ENCODE measurements at places on chromosomes 2 and 18.

DNA sequence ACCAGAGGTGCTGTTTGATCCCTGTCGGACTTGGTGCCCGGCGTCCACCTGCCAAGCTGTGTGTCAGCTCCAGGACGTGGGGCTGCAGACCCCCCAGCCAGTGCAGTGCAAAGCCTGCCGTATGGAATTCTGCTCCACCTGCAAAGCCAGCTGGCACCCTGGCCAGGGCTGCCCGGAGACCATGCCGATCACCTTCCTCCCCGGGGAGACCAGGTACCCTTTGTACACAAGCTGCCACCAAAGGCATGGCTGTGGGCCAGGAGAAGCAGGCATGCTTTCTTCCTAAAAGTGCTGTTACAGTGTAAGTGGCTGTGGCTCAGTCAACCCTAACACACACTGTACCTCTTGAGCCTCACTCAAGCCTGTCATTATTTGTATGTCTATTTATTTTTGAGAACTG is 103.3 kb downstream of the RNF144A start:
- no peak for DNase-seq

- DNase-seq = no peak
These were observed 369.5 kb upstream of the PIK3C3 start for GRCh38 chr18:41585512-41585911.

DNA sequence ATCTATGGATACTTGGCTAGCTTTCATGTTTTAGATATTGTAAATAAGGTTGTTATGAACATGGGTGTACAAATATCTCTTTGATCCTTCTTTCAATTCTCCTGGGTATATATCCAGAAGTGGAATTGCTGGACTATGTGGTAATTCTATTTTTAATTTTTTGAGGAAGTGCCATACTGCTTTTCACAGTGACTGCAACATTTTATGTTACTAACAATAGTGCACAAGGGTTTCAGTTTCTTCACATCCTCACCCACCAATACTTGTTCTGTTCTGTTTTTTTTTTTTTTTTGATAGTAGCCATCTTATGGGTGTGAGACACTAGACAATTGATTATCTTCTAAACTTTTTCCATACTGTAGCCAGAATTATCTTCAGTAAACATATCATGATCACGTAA is 17.3 kb upstream of the NEUROD1 start:
- no peak for DNase-seq

DNA sequence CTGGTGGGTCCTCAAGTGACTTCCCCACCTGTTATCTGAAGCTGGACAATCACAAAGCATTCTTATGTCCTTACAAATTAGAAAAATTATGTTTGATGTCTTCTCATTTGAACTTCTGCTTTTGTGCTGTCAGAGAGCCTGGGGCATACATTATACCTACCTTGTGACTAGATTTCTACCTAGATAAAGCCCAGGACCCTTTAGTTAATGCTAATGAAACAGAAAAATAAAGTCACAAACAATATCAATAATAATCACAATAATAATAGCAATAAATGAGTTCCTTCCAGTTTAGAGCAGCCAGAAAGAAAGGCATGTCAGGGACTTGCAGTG is 456.4 kb downstream of the SETBP1 start:
- no peak for DNase-seq

- DNase-seq = no peak
These were observed 780.0 kb downstream of the CNTNAP5 start for GRCh38 chr2:124805060-124805459.

GRCh38 chr2:155574941-155575340 is 757.6 kb downstream of the NR4A2 start:
- DNase-seq = no peak

GRCh38 chr2:215692387-215693079 is 256.7 kb upstream of the FN1 start:
- DNase-seq = no peak

DNA sequence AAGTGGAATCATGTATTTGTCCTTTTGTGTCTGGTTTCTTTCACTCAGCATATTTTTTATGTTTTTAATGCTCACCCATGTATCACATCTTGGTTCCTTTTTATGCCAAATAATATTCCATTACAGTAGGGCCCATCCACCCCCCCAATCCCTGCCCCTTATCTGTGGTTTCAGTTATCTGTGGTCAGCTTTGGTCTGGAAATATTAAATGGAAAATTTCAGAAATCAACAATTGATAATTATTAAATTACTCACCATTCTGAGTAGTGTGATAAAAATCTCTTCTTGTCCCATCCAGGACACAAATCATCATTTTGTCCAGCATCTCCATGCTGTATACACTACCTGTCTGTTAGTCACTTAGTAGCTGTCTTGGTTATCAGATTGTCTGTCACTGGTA is 66.7 kb downstream of the BIRC6 start:
- no peak for DNase-seq

- no peak for DNase-seq
These were observed 41.4 kb downstream of the FAM178B start for GRCh38 chr2:96945014-96945413.

- no peak for DNase-seq
These were observed 1673.5 kb upstream of the CELF4 start for GRCh38 chr18:39238981-39239660.

GRCh38 chr2:37464067-37464466 is 119.6 kb downstream of the QPCT start:
- DNase-seq = no peak

GRCh38 chr18:49934457-49934856 is 121.1 kb upstream of the ACAA2 start:
- no peak for DNase-seq

DNA sequence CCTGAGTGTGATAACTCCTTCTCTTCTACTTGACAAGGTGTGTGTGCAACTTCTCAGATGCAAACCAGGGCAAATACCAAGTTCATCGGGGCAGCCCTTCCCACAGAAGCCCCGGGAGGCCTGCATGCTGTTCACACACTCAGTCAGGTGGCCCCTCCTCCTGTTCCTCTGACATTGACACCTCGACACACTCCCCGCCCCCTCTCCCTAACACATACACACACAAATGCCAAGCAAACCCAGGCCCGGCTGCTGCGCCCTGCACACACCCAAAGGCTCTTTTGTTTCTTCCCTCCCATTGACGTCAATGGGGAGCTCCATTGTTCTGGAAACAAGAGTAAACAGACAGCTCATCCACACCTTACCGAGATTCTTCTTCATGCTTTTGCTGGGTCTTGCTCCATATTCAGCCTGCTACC is 1.7 kb upstream of the PER2 start:
- peak; percentile 14 for DNase-seq

DNA sequence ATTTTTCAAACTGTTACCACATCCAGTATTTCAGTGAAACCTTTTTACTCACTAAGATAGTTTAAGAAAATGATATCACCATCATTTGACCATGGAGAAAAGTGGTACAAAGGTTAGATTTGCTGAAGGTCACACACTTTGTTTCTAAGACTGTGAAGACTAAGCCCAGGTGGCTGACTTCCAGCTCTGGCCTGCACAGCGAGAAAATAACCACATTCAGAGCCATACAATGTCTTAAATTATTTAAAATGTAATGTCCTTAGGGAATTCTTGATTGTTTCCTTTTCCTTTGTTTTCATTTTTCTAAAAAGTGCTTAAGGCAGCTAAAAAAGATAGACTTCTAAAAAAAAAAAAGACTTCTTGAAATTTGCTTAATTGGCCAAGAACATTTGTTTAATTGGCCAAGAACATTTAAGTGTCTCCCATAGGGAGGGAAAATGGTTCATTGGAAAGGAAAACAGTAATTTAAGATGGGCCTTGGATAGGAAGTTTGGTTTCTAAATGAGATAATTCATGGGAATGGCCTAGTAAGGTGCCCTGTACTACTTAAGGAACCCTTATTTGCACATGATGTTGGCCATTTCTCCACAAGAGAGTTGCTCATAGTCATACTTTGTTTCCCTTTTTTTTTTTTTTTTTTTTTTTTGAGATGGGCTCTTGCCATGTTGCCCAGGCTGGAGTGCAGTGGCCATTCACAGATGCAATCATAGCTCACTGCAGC is 45.2 kb downstream of the CYP1B1 start:
- no peak for DNase-seq

GRCh38 chr2:124875627-124876244 is 850.6 kb downstream of the CNTNAP5 start:
- DNase-seq = no peak

DNA sequence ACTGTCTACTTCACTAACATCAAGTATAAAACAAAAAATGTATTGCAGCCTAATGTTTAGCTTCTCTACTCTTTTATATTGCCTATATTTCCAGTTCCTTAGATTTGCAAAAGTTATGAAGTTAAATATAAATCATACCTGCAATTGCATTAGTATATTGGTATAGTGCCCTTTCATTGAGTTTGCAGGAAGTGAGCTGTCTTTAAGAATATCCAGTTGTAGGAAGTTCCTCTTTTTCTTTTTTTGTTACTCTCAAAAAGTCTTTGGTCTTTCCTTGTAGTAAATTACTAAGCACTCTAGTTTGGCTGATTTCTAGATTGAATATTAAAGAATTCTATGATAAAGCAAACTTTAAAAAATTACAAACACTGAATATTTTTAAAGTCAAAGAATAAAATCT is 71.3 kb upstream of the FN1 start:
- DNase-seq = no peak

- no peak for DNase-seq
These were observed 71.3 kb downstream of the SLC25A12 start for GRCh38 chr2:171822525-171823322.

DNA sequence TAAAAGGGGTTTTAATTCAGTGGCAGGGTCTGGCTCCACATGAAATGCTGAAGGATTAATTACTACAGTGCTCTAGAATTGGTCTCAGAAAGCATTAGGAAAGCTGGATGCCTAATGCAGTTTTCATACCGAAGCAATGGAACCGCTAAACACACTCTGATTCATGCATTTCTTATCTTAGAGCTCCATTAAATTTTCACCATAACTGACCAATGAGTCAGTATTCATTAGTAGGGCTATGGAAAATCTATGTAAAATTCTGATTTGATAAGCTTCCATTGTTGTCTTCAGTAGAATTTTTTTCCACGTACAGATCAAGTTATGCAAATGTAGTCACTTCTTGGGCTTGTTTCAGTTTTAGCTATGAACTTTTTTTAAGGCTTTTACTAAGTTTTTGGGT is 359.9 kb downstream of the ARHGAP15 start:
- DNase-seq = no peak

DNA sequence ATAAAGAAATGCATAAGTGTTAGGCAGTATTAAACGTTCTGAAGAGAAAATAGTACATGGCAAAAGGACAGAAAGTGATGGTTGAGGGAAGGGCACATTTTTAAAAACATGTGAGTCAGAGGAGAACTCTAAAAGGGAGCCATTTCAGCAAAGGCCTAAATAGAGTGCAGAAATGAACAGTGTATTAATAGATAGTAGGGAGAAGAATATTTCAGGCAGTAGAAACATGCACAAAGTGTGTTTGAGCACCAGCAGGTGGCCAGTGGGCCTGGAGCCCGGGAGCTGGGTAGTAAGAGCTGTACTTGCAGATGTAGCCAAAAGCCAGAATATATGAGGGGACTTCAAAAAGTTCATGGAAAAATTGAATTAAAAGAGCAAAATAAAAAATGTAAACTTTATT is 288.1 kb upstream of the FIGN start:
- no peak for DNase-seq

DNA sequence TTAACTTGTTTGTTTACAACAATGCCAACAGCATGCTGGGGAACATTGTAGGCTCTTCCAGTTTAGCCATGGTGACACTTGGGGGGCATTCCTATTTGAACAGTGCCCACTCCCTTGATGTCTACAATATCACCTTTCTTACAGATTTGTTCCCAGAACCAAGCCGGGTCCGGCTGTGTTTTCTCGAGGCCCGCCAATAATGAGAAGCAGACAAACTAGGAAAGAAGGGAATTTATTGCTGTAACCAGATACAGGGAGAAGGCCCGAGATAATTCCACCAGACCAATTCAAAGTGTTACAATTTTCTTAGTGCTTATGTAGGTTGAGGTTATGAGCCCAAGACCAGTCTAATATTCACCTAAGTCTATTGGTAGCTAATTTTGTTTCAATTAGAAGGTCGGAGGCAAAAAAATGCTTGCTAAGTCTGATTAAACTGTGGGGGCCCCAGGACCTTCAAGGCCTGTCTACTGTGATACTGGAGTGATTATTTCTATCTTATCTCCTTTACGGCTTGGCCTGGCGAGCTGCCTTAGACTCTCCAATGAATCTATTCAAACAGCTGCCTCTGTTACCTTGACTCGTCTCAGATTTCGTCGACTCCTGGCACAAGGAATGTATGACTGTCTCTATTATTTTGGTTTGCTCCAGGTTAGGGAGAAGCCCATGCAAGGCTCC is 59.1 kb upstream of the PSME4 start:
- no peak for DNase-seq

DNA sequence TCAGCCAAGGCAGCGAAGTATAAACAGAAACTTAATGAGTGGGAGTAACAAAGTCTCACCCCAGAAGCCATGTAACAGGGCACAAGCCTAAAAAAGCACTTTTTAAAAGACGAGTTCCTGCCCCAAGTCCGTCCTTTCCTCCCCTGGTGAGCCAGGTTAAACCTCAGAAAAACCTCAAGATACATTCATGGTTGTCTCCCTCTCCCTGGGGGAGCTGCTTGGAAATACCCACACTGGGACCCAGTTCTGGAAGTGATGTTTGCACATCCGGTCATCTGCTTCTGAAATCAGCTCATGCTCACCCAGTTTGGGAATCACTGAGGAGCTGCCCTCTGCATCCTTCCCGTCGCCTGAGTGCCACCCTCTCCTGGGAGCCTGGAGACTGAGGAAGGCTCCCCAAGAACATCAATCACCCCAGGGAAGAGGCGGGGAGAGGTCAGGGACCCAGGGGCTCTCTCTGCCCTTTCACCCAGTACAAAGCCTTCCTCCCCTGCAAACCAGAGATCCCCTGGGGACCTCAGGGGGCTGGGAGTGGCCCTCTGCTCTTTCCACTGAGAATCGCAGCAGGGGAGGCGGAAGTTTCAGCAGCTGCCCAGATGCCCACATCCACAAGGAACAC is 150.6 kb upstream of the AGAP1 start:
- no peak for DNase-seq

- no peak for DNase-seq
These were observed 24.5 kb downstream of the MRPL30 start for GRCh38 chr2:99205491-99205890.

DNA sequence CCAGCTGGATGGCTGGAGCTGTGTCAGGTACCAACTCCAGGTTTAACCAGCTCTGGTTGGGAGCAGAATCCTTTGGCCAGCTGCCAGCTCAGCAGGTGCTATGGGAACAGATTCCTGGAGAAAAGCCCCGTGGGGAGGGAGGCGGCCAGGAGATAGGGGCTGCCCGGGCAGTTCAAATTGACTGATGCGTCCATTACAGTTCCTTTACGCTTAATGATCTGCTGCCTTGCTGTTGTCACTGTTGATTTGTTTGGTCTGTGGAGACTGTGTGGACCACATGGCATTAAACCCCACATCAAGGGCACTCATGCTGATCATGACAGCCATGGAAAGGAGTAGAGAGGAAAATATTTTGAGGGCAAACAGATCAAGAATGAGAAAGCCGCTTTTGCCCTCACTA is 200.0 kb downstream of the TSN start:
- DNase-seq = no peak

DNA sequence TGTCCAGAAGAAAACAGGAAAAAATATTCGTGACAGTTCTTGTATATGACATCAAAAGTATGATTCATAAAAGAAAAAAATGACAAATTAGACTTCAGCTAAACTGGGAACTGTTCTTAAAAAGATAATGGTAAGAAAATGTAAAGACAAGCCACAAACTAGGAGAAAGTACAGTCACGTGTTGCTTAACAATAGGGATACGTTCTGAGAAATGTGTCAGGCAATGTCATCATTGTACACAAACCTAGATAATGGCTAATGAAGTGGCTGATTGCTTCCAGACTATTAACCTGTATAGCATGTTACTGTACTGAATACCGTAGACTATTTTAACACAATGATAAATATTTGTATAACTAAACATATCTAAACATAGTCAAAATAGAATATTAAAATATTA is 35.9 kb upstream of the CTIF start:
- DNase-seq = no peak
